ENCODE measurements at places on chromosomes 5 and 9.

- no peak for DNase-seq
Measured at GRCh38 chr5:138925090-138925635, 50.0 kb upstream of the LRRTM2 start.

- DNase-seq: peak; percentile 69
Measured at GRCh38 chr5:133868946-133869518, 99.4 kb downstream of the C5orf15 start.

DNA sequence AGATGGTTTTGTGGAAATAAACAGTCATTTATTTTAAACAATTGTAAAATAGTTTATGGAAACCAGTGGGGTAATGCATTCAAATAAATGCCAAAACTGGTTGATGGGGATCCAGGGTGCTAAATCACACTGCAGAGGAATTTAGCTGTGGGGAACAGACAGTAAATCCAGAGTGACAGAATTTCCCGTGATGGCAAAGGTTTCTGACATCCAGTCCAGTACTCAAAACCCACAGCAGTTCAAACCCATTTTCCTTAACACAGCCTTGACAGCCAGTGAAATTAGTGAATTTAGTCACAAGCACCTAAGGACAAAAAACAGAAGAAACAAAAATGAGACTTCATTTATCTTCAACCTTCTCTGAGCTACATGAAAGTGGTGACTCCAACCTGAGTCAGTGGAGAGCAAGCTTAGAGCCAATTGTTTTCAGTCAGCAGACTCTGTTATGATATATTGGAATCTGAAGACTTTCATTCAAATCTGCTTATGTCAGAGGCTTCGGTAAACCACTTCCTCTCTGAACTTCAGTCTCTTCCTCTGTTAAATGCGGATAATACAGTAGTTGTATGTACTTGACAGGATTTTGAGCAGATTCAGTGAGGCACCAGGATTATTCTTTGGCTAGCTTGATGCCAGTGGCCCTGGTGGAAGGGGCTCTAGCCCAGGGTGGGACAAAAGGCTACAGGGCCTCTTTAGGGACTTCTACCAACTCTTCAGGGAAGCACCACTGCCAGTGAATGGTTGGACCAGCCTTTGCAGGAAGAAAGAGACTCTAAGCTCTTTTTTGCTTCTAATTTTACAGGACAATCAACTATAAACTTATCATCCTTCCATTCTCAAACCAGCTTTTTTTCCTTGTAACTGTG is 185.3 kb downstream of the MAPKAP1 start:
- no peak for DNase-seq

DNA sequence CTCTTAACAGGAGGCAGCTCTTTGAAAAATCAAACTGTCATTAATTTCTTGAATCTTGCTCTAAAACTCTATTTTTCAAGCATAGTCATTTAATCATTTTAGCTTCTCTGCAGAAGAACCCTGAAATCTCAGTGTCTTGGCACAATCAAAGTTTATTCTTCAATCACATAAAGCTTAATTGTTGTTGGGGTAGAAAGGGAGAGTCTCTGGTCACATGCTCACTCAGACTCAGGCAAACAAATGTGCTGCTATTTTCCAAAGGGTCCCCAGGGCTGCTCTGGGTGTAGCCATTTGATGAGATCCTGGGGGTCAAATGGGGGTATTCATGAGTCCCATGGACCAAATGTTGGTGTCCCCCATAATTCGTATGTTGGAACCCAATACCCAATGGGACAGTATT is 114.8 kb downstream of the MSX2 start:
- no peak for DNase-seq

DNA sequence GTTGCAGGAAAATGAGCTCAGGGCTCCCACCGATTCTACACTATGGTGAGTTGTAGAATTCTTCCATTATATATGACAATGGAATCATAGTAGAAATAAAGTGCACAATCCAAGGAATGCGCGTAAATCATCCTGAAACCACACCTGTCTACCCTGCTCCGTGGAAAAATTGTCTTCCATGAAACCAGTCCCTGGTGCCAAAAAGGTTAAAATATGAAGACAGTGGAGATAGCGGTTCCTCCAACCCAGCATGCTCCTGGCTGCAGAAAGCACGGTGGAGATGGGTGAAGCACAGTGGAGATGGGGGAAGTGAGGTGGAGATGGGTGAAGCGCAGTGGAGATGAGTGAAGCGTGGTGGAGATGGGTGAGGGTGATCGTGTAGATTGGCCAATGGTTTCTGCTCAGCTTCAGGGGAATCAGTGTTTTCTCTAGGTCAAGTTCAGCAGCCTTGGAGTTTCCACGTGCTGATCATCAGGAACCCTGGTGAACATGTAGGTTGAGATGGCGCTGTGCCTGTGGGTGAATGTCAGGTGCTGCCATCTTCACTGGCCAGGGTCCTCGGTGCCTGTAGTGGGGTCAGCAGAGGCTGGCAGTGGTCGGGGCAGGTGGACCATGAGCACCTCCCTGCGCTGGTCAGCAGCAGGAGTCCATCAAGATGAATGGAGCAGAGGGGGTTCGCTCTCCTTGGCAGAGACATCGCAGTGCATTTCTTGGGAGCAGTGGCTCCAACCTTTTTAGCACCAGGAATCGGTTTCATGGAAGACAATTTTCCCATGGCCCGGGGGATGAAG is 20.3 kb downstream of the PAEP start:
- DNase-seq: no peak

GRCh38 chr5:179753971-179754370 is 21.3 kb downstream of the MAML1 start:
- DNase-seq: no peak

DNA sequence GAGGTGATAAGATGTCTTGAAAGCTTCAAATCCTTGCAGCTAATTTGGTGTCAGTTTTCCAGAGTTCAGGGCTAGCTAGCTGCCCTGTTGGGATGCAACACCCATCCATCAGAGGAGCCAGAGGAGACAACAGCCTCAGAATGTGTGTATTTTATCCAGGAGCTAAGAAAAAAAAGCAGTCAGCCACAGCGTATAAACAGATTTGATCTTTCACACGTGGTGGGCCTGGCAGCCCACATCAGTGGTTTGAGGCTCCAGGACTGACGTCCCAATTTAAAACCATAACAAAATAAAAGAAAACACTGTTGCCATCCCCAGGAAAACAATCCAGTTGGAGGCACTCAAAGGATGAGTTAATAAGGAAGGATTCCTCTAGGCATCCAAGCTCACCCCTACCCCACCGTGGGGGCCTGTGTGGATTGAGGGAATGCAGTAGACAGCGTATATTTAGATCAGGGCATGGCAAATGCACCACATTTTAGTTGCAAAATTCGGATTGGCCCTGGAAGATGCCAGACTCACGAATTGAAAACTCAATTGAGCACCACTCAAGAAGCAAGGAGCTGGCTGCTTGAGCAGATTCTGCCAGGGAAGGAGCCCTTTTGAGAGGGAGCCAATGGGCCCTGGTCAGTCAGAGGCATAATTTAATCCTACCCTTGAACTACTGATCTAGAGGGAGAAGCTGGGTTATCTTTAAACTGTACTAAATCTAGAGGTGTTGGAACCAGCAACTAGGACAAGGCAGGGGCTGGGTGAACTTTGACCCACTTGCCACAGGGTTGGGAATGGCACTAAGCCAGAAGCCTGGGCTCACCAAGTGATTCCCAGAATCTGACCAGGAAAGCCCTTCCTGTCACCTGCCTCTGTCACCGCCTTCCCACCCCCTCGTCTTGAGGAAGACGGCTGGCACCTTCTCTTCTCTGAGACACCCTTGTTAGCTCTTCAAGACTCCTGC is 17.5 kb downstream of the ADRA1B start:
- DNase-seq: no peak

DNA sequence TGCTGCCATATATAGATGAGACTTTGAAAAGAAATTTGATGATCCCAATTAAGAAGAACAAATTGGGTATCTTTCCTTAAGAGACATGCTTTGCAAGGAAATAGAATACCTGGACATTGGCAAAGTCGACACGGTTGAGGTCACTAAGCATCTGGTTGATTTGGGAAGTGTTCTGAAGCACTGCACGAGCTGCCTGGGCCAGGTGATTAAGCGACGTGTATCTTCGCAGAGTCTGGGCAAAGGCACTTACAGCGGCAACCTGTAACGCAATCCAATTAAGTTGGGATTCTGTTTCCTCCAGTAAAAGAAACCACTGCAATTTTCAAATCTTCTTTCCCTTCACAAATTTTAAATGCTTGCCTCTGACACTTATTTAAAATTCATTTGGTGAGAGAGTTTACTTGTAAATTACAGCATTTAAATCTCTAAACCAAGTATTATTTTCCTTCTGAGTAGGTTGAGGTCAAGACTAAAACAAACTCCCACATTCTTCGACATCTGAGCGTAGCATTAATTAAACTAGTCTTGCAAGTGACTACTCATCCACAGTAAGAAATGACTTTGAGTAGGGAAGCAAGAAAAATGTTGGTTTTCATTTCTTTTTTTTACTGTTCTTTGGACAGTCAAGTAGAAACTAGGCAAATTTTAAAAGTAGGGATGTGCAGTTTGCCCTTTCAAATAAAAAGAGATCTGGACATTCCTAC is 262.8 kb downstream of the RFX3 start:
- no peak for DNase-seq

DNA sequence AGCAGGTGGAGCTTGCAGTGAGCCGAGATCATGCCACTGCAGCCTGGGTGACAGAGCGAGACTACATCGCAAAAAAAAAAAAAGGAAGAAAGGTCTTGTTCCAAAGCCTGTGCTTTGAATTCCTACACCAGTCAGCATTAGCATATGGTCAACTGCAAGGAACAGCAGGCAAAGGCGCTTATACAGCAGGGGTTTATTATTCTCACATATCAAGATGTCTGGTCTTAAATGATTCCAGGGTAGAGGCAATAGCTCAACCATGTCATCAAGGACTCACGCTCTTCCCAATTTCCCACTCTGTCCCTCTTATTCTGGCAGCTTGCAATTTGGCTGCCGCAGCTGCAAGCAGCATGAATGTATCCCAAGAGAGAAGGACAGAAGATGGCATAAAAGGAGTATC is 28.6 kb upstream of the HRH2 start:
- no peak for DNase-seq

GRCh38 chr5:1033606-1034420 is 25.2 kb downstream of the NKD2 start:
- DNase-seq: no peak

GRCh38 chr5:84419742-84420141 is 35.1 kb upstream of the EDIL3 start:
- DNase-seq: no peak

DNA sequence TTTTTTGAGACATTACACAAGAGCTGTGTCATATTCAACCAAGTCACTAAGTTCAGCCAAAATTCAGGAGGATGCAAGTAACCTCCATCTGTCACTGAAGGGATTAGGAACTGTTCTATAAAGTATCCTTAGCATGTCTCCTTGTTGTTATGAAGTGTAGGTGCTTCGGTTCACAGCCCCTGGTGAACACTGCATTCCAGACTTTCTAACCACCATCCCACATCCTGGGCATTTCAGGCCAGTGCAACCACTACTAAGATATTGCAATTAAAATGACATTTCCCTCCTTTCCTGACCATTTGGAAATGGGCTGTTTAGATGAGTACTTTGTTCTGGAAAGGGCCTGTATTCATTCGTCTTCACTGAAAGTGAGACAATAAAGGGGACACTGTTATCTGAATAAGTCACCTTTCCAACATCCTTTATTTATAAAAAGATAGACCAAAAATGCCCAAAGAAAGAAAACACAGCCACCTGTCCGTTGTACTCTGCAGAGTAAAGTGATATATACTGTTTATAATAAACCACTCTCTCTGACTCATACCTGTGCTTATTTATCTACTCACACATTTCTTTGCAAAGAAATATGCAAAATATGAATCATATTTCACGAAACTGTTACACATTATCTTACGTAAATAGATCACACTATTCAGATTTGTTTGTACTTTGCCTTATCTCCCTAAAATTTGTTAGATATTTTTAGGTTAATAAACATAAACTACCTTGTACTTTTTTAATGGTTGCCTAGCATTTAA is 861.9 kb downstream of the CDH18 start:
- no peak for DNase-seq

DNA sequence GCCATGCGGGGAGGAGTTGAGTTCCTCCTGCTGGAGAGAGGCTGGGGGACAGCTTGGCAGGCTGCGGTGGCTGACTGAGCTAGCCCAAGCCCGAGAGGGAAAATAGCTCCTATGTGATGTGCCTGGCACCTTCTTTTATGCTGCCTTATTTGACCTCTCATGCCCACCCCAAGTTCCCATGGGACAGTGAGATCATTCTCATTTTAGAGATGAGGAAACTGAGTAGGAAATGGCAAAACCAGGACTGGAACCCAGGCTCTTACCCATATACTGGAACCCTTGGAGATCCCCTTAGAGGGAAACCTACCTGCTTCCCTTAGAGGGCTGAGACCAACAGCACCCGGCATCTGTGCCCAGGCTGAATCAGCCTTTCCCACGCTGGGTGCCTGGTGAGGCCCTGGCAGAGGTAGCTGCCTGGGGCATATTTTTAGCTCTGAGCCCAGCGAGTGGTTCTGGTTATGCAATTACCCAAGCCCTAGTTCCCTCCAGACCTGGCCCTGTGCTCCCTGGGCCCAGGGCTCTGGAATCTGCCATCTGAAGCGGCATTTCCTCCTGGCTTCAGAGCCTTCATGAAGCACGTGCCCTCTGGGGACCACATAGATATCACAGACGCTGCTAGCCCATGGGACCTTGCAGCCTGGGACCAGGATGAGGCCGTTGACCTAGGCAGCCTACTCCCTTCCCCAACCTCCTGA is 23.6 kb downstream of the COL27A1 start:
- DNase-seq: no peak

- no peak for DNase-seq
Measured at GRCh38 chr9:123695386-123695785, 234.5 kb downstream of the DENND1A start.

- DNase-seq: peak; percentile 63
Measured at GRCh38 chr9:136439481-136440408, at the start of gene INPP5E. Gene INPP5E (minus strand): TSS chr9:136439845. CDS start chr9:136439419, 426 bp downstream.

- DNase-seq: peak; percentile 10
Measured at GRCh38 chr5:131634666-131634995, 398 bp downstream of the RAPGEF6 start.

- DNase-seq: no peak
Measured at GRCh38 chr5:164235300-164235891, 730.0 kb downstream of the MAT2B start.

- DNase-seq: no peak
Measured at GRCh38 chr9:69076550-69076949, 41.0 kb downstream of the FXN start.

GRCh38 chr5:175392236-175392635 is 51.7 kb downstream of the DRD1 start:
- no peak for DNase-seq
